ENCODE measurements at places on chromosomes 11 and 22. TPM values are rescaled to one million over a fixed set of nuclear protein-coding genes. Genes with fewer than 3 reads are reported as not detected.

Gene CCDC81
- 0.51 TPM for total RNA-seq

Gene MRPL21
- 52.7 TPM for total RNA-seq

Gene SCUBE2
- total RNA-seq: not detected

Gene FOLR2
- total RNA-seq: not detected

Gene TMEM126A
- total RNA-seq: 28.6 TPM

Gene BAIAP2L2
- total RNA-seq: 1.1 TPM

Gene ESAM
- 1.7 TPM for total RNA-seq

Gene FGF19
- not detected for total RNA-seq
